ENCODE measurements at places on chromosomes 4 and X.

GRCh38 chr4:68960294-68961163, 8.9 kb upstream of the UGT2A3 start:
- no peak for DNase-seq

DNA sequence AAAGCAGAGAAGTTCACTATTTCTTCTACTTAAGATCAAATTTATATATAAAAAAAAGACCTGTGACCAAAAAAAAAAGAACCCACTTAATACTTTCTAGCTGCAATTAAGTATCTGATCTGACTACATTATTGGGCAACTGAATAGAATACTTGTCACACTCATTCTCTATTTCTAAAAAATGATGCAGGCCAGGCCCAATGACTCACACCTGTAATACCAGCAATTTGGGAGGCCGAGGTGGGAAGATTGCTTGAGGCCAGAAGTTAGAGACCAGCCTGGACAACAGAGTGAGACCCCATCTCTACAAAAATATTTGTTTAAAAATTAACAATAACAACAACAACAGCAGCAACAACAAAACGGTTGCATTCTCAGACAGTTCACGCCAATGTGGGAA, 108.8 kb upstream of the BMP2K start:
- DNase-seq: no peak

- no peak for DNase-seq
Observed at GRCh38 chr4:162408309-162408708, 244.5 kb upstream of the FSTL5 start.

- no peak for DNase-seq
Observed at GRCh38 chr4:87943660-87944149, 31.8 kb upstream of the SPP1 start.

DNA sequence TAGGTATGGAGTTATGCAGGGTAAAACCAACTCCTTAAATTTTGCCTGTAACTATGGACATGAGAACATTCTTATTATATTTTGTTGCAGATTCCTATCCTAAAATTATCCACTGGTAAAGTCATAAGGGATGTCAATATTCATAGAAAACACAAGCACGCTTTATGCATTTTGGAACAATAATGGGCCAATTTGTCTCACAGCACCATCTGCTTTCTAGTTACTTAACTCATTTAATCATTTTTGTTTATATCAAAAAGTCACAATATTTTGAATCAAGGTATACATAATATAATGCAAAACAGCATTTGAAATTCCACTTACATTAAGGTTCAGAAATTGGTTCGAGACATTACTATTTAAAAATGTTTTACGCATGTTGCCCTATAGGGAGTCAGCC, 203.0 kb downstream of the GABRG1 start:
- no peak for DNase-seq
